COR-L47 (cell line): ENCODE measurements at places on chromosomes 13 and 19.

- peak; percentile 37 for DNase-seq
Observed at GRCh38 chr19:53172889-53173288, 14.0 kb upstream of the ZNF347 start.

DNA sequence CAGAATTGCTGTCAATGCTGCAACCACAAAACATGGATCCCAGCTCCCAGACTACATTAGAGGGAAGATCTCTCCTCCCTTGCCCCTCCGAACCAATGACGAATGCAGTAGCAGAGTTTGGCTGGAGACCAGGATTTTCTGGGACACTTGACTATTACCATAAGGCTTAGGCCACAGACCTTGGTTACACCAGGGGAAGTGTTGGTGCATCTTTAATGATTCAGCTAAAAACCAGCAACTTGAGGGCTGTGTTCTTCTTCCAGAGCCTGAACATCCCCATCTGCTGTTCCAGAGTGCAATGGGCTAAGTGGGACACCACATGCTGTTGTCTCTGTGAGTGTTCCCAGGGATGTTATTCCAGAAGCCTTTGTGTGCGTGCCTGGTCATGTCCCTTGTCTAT, 528.2 kb downstream of the LMO7 start:
- DNase-seq = no peak

- peak; percentile 74 for DNase-seq
Observed at GRCh38 chr19:45137179-45137761, 23.5 kb downstream of the NKPD1 start.

DNA sequence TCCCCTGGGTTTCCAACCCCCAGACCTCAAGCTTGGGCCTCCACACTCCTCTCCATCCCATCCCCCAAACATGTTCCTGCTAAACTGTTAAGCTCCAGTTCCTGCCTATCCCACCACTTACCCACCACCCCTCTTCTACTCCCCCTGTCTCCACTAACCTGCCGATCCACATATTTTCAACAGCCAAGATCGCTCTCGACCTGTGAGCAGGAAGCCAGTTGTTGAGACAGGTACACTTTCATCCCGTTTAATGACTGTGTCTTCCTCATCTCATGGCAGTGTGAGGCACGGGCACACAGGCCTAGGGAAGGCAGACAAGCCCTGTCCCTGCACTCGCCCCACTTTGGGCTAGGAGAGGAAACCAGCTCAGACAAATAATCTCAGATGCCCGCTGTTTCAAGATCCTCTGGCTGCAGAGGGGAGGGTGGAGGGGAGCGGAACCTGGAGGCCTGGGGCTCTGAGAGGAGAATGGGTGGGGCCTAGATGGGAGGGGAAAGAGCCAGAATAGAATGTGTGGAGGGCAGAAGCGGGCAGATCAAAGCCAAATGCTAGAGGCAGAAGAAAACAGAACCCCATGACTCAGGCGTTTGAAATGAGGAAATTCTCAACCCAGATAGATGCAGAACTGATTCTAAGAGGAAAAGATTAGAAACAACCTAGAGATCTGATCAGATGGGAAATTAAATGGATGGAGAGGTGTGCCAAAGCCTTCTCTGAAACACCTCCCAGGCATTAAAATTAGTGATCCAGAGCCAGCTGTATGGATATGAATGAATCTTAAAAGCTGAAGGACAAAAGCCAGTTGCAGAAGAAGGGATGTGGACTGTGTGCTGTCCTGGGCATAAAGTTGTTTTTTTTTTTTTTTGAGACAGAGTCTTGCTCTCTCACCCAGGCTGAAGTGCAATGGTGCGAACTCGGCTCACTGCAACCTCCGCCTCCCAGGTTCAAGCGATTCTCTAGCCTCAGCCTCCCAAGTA, 16.9 kb upstream of the CYP2S1 start:
- DNase-seq = no peak

GRCh38 chr13:72208112-72208645, 341.2 kb upstream of the DACH1 start:
- peak; percentile 13 for DNase-seq

- no peak for DNase-seq
Observed at GRCh38 chr19:8180018-8180417, 29.2 kb upstream of the CERS4 start.

GRCh38 chr13:100338275-100338674, 249.4 kb downstream of the PCCA start:
- no peak for DNase-seq
